Memory B cell (primary cell): ENCODE measurements at places on chromosomes 16 and 17.

GRCh38 chr16:72425571-72426341 lies 253.8 kb upstream of the PMFBP1 start:
- no peak for DNase-seq

- no peak for DNase-seq
Observed at GRCh38 chr17:81408049-81408448, 12.8 kb downstream of the BAHCC1 start.

- no peak for DNase-seq
Observed at GRCh38 chr17:13598353-13599167, 3.2 kb downstream of the HS3ST3A1 start.

DNA sequence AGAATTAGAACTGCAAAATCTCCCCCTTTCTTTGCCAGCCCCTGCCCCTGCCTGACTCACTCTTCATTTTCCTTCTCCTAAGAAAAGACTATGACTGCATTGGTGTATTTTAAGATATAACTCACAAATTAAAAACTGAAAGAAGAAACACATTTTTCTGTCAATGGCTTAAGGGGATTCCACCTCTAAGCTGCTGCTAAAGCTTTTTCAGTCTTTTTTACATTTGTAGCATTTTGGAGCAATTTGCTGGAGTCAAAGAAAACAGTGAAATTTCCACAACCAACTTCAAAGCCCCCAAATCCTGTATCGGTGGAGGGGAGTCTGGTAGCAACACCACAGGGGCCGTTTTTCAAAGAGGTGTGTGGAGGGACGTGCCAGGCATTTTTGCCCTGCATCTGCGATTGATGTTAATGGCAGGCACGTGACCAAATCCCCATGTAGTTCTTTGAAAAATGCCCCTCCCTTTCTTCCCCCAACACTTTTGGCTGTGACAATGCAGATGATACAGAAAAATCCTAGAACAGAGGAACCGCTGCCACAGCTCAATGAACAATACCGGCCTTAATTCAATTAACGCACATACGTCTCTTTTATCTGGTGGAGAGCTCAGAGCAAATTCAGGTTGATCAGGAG lies 28.5 kb downstream of the MAF start:
- DNase-seq = no peak

- DNase-seq = no peak
Observed at GRCh38 chr17:77354670-77355455, 214.1 kb downstream of the SEC14L1 start.

DNA sequence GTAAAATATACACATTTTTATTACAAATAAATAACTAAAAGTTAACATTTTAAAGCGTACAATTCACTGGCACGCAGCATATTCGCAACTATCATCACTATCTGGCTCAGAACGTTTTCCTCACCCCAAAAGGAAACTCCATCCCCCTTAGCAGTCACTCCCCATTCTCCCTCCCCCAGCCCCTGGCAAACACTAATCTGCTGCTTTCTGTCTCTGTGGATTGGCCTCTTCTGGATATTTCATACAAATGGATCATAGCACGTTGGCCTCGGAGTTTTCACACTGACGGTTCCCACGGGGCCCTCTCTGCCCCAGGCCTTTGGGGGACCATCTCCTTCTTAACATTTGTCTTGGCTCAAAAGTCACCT lies 64.6 kb downstream of the RTN4RL1 start:
- DNase-seq = no peak

DNA sequence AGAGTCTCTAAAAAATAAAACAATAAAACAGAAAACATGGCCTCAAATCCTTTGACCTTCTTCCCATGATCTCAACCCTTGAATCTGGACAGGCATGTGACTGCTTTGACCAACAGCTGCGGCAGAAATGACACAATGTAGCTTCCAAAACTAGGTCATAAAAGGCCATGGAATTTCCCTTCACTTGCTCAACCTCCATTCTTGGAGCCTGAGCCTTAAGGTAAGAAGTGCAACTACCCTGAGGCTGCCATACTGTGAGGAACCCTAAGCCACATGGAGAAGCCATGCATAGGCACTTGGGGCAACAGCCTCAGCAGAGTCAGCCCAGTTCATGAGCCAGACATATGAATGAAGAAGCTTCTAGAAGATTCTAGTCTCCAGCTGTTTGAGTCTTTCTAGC lies 75.7 kb upstream of the BRD7 start:
- DNase-seq = no peak

GRCh38 chr17:42246515-42246914 lies 29.7 kb downstream of the STAT5B start:
- DNase-seq = no peak

GRCh38 chr17:8473451-8474192 lies 37.9 kb downstream of the NDEL1 start:
- no peak for DNase-seq

- no peak for DNase-seq
Observed at GRCh38 chr17:82740906-82741759, 5.7 kb downstream of the FN3K start.

- no peak for DNase-seq
Observed at GRCh38 chr16:64109241-64109640, 1012.6 kb downstream of the CDH11 start.

GRCh38 chr17:20098314-20098713 lies 89.2 kb downstream of the SPECC1 start:
- DNase-seq = no peak

DNA sequence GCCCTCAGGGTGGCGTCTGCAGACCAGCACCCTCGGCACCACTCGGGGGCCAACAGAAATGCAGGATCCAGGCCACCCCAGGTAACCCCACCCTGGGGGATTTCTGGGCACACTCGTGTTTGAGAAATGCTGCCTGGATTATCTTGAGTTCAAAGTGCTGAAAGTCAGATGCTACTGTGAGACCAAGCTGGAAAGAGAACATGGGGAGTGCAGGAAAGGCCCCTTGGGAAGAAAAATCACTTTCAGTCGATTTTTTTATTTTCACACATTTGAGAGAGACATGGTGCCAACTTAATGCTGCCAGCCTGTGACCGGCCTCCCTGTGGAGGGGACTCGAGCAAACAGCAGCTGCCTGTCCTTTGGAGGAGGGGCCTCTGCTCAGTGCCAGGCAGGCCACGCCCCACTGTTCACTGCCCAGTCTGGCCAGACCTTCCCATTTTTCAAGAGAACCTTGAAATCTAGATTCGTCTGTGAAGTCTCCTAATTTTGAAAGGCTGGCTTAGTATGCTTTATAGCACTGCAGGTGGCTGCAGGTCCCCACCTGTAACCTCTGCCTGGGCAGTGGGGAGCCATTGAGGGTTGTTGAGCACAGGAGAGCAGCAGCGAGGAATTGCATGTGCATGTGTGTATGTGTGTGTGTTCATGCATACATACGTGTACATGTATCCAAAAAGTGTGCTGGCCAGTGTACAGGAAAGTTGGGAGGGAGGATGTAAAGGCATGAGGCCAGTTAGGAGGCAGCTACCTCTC lies 70.7 kb upstream of the PLCG2 start:
- DNase-seq = no peak

DNA sequence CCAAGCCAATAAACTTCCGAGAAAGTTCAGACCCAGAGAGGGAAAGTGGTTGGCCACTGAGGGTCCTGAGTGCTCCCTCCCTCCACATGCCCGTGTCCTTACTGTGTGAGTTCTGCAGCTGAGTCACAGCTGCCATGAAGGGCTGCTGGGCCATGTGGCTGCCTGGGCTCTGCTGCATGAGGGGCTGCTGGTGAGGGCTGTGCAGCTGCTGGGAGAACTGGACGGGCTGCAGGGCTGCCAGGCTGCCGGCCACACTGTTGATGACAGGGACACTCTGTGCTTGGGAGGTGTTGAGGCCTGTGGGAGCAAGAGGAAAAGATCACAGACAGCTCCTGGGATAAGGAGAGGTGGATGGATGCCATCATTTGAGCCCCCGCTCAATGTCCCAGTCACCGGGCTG lies 44.0 kb downstream of the HNF1B start:
- no peak for DNase-seq

GRCh38 chr16:20249211-20249610 lies 78.1 kb downstream of the GP2 start:
- DNase-seq = no peak

GRCh38 chr17:69874175-69874670 lies 200.8 kb upstream of the KCNJ16 start:
- DNase-seq = no peak

GRCh38 chr17:42129109-42129837 lies 6.7 kb downstream of the HSPB9 start:
- no peak for DNase-seq

DNA sequence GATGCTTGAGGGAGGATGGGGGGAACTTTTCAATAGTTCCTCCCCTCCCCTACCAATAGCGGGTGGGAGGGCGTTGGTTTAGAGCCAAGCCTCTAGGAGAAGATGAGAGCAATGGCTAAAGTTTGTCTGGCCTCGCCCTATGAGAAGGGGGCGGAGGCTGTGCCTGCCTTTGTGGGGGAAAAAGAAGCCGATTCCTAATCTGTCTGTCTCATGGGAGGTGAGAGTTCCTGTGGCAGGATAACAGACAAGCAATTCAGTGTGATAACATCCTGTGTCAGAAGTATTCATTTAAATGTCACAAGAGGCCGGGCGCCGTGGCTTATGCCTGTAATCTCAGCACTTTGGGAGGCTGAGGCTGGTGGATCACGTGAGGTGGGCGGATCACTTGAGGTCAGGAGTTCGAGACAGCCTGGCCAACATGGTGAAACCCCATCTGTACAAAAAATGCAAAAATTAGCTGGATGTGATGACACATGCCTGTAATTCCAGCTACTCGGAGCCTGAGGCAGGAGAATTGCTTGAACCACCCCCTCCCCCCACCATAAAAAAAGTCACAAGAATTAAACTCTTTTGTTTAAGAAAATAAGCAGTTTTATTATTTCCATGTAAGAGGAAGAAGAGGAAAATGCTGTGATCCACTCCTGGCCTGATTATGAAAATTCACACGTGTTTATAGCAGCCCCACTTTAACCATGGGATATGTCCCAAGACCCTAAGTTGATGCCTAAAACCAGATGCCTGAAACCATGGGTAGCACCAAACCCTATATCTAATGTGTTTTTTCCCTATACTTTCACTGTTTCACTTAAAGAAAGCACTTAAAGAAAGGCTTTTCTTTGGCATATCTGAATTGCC lies 1.7 kb downstream of the SLFN5 start:
- peak; percentile 43 for DNase-seq

DNA sequence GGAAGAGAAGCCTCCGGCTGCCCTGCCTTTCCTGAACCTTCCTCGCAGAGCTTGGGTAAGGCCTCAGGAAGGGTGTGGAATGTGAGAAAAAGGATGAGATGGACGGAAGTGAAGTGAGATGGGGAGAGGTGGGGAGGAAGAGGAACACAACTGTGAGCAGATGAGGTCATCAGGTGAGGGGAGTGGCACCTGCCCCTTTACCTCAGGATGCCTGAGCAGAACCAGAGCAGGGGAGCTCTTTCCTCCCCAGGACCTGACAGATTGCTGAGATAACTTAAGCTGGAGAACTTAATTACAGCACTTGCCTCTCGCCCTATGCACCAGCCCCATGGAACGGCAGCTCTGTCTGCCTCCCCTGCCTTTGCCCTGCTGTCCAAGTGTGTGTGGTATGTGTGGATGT lies 29.8 kb downstream of the TMEM132E start:
- no peak for DNase-seq

- DNase-seq = no peak
Observed at GRCh38 chr16:88049561-88050545, 98.6 kb downstream of the BANP start.
